Type B pancreatic cell (in vitro differentiated cells): ENCODE measurements at places on chromosomes 12 and 14.

DNA sequence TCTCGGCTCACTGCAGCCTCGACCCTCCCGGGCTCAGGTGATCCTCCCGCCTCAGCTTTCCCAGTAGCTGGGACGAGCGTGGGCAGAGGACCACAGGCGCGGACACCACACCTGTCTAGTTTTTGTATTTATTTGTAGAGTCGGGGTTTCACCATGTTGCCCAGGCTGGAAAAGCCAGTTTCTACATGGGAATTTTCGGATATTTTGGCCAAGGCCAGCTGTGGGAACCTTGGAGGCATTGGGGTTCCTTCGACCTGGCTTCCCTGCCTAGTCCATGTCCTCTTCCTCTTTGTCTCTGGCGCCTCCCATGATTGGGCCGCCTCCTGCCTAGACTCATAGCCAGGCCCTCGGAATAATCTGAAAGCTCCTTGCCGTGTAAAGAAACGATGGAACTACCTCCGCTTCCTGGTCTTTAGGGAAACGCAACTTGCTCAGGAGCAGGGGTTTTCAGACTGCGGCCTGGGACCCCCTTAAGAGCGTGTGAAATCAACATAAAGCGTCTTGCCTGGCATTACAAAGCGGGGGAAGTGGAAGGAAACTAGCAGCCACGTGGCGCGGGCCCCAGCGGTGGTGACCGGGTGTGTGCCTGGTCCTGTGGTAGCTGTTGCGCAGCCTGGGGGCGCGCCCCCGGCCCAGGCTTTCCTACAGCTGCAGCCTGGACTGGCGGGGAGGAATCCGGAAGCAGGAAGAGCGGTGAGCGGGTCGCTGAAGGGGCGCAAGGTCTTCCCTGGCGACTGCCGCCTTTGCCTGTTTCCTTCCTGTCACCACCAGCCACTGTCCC is 1.4 kb upstream of the HSP90AA1 start:
- no peak for DNase-seq

GRCh38 chr12:29066011-29066588 is 83.0 kb upstream of the FAR2 start:
- DNase-seq, result no peak

DNA sequence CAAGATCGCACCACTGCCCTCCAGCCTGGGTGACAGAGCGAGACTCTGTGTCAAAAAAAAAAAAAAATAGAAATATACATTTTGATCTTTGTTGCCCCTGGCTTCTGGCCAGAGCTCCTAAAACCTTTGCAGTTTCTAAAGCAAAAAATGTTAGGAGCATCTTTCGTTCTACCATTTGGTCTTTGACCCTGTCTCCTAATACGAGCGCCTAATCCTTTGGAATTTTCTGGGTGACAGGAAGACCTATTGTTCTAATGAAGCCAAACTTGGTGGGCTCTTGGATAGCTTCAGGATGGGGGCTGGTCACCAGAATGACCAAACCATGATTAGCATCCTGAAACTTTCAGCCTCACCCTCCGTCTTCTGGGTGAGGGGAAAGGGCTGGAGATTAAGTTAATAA is 32.3 kb upstream of the CLIP1 start:
- no peak for DNase-seq

- no peak for DNase-seq
Measured at GRCh38 chr14:61950340-61950739, 188.1 kb downstream of the SNAPC1 start.

DNA sequence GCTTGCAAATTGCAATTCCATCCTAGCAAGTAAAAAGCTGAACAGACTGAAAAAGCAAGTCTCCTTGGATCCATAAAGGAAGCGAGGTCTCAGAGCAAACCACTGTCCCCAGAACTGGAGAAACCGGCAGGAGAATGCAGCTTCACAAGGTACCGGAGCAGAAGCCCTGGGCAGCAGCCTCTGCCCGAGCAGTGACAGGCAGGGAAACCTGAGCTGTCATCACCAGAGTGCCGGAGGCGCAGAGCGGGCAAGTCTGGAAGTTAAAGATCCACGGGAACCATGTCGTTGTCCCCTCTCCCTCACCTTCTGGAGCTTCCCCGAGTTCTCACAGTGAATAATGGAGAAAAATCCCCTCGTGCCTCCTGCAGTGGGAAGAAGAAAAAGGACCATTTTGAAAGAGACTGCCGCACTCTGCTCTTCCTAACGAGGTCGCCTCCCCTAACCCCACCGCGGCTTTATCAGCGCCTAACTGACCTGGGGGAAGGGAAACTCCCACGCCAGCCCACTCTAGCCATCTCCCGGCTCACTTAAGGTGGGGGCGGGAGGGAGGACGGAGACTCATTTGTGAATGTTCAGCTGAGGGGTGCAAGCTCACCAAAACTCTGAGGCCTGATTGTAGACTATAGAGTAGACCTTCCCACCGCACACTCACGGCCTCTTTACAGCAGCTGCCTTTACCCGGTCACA is 27.8 kb downstream of the FBXL14 start:
- DNase-seq, result no peak

- DNase-seq, result no peak
Measured at GRCh38 chr12:2445968-2446367, 348.8 kb upstream of the FKBP4 start.

- no peak for DNase-seq
Measured at GRCh38 chr12:9944391-9944790, 12.2 kb upstream of the CLEC2A start.

DNA sequence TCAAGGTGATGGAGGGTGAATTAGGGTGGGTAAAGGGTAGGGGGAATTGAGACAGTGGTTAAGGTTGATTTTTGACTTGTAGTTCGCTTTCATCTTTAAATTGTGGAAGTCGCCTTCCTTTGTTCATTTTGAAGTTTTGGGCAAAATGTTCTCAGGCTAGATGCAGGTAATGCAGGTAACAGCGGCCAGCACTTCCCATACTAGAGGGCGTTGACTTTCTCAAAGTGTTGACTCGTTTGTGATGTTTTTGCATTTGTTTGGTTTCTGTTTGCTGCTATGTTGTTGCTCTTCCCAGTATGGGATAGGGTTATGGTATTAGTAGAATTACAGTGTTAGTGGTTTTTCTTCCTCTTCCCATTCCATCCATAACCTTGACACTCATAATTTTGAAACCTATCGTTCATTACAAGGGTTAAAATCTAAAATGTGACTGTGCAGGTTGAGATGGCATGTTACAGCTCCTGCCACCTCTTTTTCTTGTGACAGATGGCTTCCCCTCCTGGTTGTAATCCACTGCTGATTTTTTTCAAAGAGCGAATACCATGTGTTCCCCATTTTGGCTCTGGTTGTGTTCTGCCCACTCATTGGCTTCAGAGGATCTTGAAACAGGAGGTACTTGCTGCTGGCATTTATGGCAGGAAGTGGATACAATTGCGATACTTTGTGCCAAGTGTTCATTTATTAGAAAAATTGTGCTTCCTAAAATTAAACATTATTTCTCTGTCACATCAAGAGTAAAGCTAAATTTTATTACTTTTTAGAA is 57.1 kb downstream of the ERC1 start:
- DNase-seq, result no peak

GRCh38 chr14:24053548-24054323 is 1.9 kb downstream of the CARMIL3 start:
- DNase-seq, result no peak

DNA sequence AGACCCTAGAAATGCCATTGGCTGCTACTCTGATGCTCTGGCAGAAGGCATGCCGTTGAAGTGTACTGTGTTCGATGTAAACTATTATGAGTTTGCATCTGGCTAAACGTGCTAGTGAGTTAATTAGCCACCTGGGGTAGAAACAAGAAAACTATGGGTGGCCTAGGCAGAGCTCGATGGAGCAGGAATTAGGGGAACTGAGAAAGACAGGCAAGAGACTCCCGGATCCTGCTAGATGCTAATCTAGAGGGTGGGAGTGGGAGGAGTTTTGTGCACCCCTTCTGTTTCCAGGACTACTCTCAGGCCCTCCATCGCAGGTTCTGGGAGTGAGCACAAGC is 32.0 kb downstream of the TMEM63C start:
- DNase-seq, result no peak

GRCh38 chr14:37588667-37588955 is 6.4 kb downstream of the FOXA1 start:
- no peak for DNase-seq

- no peak for DNase-seq
Measured at GRCh38 chr12:101967506-101967905, 90.1 kb downstream of the DRAM1 start.

- no peak for DNase-seq
Measured at GRCh38 chr12:120094485-120094884, 22.1 kb downstream of the RAB35 start.

- DNase-seq, result no peak
Measured at GRCh38 chr12:126083926-126084325, 1018.7 kb downstream of the AACS start.

DNA sequence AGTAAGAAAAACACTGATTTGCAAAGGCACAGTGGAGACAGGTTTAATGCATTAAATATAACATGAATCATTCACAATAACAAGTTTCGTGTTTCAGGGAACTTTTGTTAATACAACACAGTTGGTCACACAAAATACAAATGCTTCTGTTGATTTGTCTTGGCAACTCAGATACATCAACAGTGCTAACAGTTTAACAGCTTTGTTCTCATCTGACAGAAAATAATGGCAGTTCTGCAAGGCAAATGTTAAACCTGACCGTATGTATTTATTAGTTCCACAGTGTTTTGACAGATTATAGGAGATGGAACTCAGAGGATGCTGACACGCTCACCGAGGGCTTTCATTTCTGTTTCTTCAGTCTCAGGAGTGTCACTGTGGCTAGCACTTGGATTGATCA is 350.7 kb downstream of the PRKD1 start:
- DNase-seq, result no peak

DNA sequence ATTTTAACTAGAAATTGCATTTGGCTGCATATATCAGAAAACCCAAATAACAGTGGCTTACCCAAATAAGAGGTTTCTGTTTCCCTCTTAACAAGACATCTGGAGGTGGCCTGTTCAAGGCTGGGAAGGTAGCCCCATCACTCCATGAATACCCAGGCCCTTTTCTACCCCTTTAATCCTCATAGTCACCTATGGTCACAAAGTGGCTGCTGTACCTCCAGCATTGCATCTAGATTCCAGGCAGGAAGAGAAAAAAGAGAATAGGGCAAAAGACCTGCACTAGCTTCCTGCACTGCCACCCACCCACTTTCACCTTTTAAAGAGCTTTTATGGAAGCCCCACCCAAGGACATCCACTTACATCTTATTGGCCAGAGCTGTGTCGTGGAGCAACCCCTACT is 124.0 kb upstream of the NCOR2 start:
- no peak for DNase-seq

GRCh38 chr12:10088031-10088430 is 10.8 kb downstream of the CLEC1A start:
- no peak for DNase-seq

DNA sequence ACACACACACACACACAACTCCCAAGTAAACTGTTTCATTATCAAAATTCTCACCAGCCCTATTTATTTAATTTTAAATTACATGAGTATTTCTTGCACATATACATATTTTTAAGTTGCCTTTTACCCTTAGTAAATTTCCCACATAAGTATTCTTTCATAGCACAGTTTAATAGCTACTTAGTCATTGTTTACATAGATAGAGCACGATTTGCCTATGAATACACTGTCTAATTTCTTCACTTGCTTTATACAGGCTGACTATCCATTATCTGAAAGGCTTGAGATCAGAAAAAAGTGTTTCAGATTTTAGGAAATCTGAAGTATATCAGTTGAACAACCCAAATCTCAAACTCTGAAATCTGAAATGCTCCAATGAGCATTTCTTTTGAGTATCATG is 30.9 kb downstream of the NIN start:
- DNase-seq, result no peak

DNA sequence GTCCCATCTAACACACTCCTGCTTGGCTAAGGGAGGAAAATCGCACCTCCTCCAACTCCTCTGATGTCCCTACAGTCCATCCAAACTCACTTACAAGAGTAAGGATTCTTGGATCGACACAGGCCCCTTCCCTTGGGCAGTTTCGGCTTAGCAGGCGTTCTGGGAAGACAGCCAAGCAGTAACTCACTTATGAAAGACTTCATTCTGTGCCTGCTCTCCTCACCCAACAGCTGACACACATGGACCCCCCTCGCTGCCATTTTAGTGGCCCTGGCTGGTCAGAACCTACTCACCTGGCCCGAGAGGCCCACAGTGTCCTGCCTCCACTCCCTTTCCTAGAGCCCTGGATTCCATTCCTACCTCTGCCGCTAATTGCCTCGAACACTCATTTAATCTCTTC is 52.3 kb upstream of the BCL2L14 start:
- peak; percentile 24 for DNase-seq

- DNase-seq, result no peak
Measured at GRCh38 chr12:70487440-70487839, 121.3 kb downstream of the KCNMB4 start.

DNA sequence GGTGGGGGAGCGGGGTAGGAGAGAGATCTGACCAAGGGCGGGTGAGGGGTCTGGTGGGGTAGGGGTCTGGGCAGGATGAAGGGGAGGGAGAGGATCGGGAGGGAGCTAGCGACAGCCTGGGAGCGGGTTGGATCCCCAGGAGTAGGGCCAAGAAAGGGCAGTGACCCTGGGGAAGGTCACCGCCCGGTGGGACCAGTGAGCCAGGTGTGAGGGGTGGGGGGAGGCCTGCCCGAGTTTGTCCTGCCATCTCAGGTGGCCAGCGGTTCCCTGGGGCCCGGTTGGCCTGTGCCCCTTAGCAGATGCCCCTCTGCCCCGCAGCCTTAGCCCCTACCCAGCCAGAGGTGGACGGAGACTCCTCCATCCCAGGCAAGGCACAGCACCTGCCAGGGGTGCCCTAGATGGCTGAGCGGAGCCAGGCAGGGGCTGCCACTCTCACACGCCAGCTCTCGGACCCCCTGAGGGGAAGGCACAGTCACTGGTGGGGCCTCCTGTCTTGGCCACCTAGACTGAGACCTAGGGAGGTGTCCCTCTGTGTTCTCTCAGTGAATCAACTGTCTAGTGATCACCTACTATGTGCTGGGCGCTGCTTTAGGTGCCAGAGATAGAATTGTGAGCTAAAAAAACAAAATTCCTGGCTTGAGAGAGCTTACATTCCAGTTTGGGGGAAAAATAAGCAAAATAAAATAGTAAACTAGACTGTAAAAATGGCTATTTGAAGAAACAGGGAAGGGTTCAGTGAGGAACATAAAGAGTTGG is 629 bp upstream of the TTC7B start:
- DNase-seq, result no peak

DNA sequence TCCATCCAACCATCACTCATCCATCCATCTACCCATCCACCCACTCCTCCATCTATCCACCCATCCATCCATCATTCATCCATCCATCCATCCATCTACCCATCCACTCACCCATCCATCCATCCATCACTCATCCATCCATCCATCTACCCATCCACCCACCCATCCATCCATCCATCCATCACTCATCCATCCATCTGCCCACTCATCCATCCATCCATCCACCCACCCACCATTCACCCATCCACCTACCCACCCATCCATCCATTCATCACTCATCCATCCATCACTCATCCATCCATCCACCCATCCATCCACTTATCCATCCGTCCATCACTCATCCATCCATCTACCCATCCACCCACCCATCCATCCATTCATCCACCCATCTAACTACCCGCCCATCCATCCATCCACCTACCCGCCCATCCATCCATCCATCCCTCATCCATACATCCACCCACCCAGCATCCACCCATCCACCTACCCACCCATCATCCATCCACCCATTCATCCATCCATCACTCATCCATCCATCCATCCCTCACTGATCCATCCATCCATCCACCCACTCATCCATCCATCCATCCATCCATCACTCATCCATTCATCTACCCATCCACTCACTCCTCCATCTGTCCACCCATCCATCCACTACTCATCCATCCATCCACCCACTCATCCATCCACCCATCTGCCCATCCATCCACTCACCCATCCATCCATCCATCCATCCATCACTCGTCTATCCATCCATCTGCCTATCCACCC is 24.1 kb downstream of the TRPV4 start:
- DNase-seq, result no peak
